ENCODE measurements at places on chromosomes 1 and 21. TPM values are rescaled to one million over a fixed set of nuclear protein-coding genes. Genes with fewer than 3 reads are reported as not detected.

Gene LMO4
- 78.0 TPM for total RNA-seq

Gene PPP1R8
- 64.5 TPM for total RNA-seq

Gene BATF3
- total RNA-seq = 4.0 TPM

Gene S100A2
- 22.6 TPM for total RNA-seq

Gene HSD3B1
- total RNA-seq = not detected

Gene CR1L
- total RNA-seq = not detected

Gene TCEANC2
- total RNA-seq = 5.0 TPM

DNA sequence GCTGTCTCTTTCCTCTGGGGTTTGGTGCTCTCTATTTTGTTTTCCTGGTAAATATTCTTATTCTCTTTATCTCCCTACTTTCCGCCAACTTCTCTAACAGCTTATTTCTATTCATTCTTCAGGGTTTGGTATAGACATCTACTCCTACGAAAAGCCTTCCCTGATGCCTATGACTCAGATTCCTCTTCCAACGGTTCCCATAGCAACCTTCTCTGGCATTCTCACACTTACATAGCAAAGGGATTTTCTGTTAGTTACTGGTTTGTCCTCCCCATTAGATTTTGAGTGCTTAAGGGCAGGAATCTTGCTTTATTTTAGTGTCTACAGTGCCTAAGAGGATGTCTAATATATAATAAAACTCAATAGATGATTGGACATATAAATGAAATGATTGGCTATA, 407.6 kb upstream of the DEPDC1 start:
- DNase-seq = no peak

GRCh38 chr1:187091666-187092065, 262.9 kb downstream of the PLA2G4A start:
- no peak for DNase-seq

DNA sequence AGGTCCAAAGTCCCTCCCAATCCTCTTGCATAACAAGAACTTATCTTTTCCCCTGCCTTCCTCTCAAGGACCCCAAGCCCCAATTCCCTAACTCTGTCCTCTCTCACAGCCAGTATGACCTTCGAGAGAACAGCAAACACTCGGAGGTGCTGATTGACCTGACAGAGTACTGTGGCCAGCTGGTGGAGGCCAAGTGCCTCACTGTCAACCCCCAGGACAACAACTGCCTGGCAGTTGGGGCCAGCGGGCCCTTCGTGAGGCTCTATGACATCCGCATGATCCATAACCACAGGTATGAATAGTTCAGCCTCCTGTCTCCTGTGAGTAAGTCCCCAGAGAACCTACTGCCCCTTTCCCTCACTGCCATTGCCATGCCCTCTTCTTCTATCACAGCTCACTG, 29.9 kb upstream of the TMEM222 start:
- DNase-seq = no peak

DNA sequence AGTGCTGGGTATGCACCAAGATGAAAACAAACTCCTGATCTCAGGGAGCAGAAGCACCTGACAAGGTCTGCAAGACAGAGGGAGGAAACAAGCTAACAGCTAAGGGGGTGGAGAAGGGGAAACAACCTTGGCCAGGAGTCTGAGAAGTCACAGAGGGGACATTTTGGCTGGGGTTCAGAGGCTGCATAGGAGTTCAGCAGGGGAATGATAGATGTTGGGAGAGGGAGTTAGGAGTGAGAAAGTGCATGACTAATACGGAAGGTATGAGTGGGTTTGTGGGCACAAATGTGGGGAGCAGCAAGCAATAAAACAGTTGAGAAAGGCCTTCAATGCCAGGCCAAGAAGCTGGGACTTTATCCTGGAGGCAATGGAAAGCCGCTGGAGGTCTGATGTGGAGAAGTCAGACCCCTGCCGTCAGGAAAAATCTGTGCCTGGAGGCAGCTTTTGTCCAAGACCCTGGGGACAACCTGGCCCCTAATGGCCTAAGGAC, 16.4 kb downstream of the EPHA2 start:
- DNase-seq = no peak

DNA sequence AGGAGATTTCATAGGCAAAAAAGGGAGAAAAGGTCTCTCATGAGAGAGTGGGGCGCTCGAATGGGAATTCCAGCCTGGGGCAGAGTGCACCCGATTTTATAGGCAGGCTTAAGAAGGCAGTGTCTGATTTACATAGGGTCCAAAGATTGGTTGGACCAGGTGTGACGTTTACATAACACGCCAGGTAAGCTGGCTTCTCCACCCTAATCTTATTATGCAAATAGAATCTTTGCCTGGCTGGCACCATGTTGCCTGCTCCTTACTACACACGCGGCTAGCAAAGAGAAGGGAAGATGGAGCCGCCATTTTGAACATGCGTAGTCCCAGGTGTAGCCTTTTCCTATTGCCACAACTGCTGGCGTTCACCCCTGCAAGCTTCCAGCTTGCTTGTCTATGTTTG, 103.7 kb downstream of the SLC16A1 start:
- DNase-seq = no peak

- no peak for DNase-seq
Measured at GRCh38 chr1:55749975-55750627, 534.9 kb upstream of the USP24 start.

DNA sequence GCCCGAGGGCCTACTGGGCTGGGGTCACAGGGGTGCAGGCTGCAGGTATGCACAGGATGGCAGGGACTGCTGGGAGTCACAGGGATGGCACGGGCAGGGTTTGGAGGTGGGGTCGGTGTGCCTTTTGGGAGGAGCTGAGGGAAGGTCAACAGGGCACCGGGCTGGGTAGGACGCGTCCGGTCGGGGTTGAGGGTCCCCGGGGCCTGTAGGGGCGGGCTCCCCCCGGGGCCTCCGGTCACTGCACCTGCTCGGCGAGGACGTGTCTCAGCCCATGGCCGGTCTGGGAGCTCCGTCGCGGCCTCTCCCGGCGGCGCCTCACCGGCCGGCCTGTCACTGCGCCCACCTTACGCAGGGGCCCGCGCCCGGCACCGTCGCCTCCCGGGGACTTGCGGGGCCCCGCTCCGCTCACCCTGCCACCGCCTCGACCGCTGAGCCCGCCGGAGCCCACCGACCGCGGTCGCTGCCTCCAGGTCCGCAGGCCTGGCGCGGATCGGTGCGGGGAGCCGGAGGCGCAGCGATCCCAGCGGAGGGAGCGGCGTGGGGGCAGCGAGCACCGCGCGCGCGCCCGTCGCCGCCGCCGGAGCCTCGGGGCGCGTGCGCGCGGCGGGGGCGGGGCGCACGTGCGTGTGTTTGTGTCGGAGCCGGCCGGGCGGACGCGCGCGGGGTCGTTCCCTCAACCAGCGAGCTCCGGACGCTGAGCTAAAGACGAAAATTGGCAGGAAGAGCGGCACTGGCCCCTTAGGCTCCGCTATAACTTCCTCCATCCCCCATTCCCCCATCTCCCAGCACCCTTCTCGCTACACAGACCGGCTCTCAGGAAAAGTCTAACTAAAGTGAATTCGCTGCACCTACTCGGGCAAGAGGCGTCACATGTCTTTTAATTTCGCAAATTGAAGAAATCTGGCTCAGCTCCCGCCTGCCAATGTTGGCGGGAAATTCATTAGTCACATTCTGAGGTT, at the start of gene AMIGO1:
AMIGO1 (minus strand) TSS at position 552 of the 959 bp plus-strand sequence. CDS start 815 bp downstream, outside the sequence.
- DNase-seq = peak; percentile 47

- no peak for DNase-seq
Measured at GRCh38 chr1:215807911-215808436, 240.9 kb downstream of the KCTD3 start.

GRCh38 chr1:24374891-24375786, 38.4 kb downstream of the STPG1 start:
- no peak for DNase-seq

GRCh38 chr1:33725037-33725436, 138.8 kb upstream of the HMGB4 start:
- DNase-seq = no peak

- no peak for DNase-seq
Measured at GRCh38 chr1:170669586-170670530, 5.9 kb downstream of the PRRX1 start.

DNA sequence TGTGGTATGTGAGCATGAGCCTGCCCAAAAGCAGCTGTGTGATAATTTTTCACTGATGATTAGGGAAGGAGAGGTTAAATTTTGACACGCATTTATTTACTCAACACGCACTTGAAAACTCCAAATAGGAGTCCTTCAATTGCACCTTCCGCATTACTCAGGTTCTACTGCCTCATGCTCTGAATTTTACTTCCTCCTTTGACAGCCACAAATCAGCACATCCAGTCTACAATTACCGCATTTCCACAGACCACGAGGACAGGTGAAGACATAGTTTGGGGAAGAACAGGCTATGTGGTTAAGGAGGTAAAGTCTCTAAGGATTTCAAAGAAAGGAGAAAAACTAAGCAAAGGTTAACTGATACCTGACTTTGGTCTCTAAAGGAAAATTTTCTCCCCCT, 2.6 kb downstream of the CAPN8 start:
- DNase-seq = no peak

GRCh38 chr1:167104256-167104633, 10.4 kb downstream of the STYXL2 start:
- no peak for DNase-seq

DNA sequence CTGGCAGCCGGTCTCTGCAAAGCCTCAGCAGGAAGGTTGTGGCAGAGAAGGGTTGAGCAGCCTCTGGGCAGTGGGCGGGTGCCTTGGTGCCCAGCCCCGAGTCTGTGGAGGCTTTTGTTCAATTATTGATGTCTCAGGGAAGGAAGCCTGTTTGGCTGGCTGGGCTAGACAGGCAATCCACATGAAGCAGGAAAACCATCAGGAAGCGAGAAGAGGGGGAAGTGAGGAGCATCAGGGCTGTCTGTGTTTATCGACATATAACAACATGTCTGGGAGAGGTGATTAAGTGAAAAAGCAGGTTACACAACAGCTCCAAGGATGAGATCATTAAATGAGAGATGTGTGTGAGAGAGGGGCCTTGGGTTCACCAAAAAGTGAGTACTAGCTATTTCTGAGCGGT, 105.4 kb downstream of the UBE2U start:
- DNase-seq = no peak

DNA sequence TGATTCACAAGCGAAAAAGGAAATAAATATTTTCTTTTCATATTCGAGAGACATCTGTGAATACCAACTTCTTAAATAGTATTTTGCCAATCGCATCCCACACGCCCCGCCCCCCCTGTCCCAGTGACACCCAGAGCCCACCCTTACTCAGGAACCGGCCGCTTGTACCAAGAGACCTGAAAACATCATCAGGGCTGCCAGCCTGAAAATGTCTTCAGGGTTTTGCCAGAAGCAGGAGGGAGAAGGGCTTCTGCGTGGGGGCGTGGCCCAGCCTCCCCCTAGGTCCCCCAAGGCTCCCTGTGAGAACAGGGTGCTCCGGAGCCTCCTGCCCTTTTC, 126.4 kb downstream of the PRDM16 start:
- no peak for DNase-seq

Measured in prostate gland (tissue), 2 donors.